ENCODE measurements at places on chromosomes 1 and 21. TPM values are rescaled to one million over a fixed set of nuclear protein-coding genes. Genes with fewer than 3 reads are reported as not detected.

GRCh38 chr1:86030180-86030579 lies 126.4 kb downstream of the COL24A1 start:
- no peak for DNase-seq

GRCh38 chr1:199002661-199003060 lies 363.8 kb downstream of the PTPRC start:
- DNase-seq: no peak

- DNase-seq: no peak
Measured at GRCh38 chr1:99771513-99771918, 5.1 kb upstream of the FRRS1 start.

DNA sequence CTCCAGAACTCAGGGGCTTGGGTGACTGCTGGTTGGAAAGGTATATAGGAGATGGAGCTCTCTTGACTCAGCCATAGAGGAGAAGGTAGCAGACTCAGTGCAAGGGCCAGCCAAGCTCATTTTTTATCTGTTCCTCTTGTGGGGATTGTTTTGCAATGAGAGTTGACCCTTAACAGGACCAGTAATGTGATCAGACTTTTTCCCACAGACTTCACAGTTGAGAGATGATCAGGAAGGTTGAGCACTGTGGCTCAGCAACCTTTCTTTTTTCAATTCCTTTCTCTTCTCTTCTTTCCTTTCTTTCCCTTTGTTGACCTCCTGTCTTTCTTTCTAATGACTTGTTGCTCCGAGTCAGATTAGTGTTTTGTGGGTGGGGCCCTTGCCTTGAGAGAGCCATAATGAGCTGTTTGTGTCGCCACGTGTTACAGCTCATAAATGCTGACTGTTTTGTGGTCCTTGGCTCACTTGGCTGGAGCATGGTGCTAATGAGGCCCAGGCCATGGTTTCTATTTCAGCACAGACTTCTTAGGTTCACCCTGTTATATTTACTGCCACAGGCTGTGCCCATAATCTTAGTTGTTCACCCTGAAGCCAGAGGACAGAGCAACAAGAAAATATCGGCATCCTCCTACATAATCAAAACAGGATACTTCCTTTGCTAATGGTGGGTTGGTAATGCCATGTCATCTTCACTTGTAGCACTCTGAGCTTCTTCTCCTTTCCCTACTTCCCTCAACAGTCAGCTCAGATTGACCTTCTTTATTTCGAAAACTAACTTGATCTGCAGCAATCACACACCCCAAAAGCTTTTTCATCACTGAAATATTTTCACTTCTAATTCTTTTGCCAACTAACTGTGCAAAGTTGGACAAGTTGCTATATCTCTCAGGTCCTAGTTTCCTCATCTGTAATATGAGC lies 13.9 kb downstream of the ADAM30 start:
- no peak for DNase-seq

- no peak for DNase-seq
Measured at GRCh38 chr1:171912509-171913175, 71.3 kb downstream of the DNM3 start.

GRCh38 chr1:94926126-94926914 lies 590 bp downstream of the CNN3 start:
- DNase-seq: peak; percentile 36

DNA sequence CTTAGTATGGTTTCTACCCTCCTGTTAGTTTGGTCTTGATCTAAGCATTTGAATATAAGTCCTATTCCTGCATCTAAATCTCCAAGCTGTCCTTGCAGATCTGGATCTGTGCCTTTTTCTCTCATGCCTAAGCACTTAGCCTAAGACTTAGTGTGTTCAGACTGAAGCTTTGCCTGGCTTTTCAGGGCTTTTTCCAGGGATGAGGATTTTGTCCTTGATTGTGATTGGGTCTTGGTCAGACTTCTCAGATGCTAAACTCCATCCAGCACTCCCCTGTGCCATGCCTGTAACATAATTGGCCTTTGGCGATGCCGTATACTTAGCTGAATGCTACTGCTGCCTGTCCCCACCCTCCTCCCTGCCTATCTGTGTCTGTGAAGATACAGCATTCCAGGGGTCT lies 98.1 kb upstream of the NRIP1 start:
- no peak for DNase-seq

GRCh38 chr1:172999349-172999748 lies 51.4 kb downstream of the TNFSF18 start:
- DNase-seq: no peak

DNA sequence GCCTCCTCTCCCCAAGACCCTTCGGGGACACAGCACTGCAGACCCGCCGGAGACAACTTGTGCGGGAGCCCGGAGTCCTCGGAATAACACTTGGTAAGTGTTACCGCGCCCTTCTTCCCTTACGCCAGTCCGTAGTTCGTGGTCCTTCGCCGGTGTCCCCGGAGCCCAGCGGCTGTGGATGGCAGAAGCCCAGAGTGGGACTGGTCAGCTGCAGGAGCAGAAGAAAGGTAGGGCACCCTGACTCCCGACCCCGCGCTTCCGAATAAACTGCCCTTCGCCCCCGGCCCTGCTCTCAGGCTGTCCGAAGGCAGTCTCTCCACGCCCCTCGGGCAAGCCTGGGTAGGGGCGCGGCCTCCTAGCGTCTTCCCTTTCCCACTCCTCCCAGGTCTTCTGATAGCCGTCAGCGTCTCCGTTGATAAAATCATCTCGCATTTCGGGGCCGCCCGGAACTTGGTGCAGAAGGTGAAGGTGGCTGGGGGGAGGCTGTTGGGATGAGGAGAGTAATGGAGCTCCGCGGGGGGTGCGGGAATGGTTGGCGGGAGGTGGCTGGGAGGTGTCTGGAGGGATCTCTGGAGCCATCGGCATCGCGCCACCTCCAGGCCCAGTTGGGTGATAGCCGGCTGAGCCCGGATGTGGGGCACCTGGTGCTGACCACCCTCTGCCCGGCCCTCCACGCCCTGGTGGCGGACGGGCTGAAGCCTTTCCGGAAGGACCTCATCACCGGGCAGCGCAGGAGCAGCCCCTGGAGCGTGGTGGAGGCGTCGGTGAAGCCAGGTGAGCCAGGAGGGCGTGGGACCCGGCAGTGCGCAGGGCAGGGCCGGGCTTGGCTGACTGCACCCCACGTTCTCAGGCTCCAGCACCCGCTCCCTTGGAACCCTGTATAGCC lies 4.3 kb downstream of the RUSC1 start:
- peak; percentile 35 for DNase-seq

DNA sequence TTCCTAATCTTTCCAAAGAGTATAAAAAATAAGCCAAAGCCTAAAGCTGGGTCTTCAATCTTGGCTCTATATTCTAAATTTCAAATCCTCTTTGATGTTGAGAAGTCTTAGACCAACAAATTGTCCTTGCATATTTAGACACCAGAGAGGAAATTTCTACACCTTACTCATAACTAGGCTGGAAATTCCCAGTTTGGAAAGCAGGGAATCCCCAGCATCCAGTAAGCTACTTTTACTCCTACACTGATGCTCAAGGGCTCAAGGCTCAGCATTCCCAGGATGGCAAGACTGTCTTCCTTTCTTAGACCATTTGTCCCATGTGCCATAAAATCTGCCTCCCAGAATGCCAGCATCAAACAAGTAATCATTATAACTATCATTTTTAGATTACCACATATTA lies 28.3 kb downstream of the PRDX6 start:
- no peak for DNase-seq

DNA sequence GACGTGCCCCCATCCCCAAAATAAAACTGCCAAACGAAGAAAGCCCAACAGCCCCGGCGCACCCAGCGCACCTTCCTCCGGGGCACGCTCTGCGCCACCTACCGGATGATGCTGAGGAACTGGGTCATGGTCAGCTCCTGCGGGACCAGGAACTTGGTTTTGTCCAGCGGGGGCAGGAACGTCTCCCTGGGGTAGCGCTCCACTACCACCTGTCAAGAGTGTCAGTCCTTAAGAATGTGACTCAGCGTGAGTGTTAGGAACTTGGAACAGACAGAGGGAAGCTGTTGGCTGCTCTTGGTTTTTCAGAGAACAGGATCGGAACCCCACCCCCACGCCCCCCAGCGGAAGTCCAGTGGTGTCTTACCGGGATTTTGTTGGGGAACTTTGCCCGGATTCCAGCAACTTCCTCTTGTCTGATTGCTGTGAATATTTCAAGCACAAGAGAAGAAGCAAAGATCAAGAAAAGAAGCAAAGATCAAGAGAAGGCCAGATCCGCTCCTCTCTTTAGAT lies 431 bp downstream of the MAP1LC3C start:
- peak; percentile 26 for DNase-seq

DNA sequence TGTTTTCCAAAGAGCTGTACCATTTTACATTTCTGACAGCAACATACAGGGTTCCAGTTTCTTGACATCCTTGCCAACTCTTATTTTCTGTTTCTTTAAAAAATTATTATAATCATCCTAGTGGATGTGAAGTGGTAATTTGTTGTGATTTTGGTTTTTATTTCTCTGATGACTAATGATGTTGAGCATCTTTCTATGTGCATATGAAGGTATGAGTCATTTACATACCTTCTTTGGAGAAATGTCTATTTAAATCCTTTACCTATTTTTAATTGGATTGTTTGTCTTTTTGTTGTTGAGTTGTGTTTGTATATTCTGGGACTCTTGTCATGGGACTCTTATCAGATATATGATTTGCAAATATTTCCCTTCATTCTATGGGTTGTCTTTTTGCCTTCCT lies 20.8 kb upstream of the MPC2 start:
- no peak for DNase-seq

DNA sequence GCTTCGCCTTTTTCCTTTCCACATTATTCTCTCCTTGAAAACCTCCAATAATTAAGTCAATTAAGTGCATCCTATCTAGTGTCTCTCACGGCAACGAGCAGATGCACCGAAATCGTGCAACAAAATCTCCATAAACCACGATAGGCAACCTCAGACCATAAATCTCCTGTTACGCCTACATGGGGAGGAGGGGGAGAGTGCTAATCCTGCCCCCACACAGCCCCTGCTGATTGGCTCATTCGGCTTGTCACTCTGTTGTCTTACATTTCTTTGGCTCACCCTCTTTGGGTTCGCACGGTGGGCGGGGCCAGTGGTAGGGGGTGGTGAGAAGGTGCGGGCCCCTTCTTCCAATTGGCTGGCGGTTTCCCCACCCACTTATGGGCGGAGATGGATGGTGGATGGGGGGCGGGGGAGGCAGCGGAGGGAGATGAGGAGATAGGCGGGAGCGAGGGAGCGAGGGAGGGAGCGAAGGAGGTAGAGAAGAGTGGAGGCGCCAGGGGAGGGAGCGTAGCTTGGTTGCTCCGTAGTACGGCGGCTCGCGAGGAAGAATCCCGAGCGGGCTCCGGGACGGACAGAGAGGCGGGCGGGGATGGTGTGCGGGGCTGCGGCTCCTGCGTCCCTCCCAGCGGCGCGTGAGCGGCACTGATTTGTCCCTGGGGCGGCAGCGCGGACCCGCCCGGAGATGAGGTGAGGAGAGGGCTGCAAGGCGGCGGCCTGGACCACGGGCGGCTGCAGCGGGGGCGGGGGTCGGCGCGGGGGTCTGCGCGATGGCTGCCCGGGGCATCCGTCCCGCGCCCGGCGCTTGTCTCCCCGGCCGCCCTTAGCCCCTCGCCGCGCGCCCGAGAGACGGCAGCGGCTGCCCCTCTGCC lies at the start of gene ITSN1:
ITSN1 (plus strand) TSS at position 475 of the 869 bp plus-strand sequence. CDS start 76,328 bp downstream, outside the sequence.
- DNase-seq: peak; percentile 98

- no peak for DNase-seq
Measured at GRCh38 chr1:11150326-11150725, 38.8 kb upstream of the ANGPTL7 start.

GRCh38 chr1:10639775-10640578 lies 156.5 kb downstream of the CASZ1 start:
- no peak for DNase-seq

DNA sequence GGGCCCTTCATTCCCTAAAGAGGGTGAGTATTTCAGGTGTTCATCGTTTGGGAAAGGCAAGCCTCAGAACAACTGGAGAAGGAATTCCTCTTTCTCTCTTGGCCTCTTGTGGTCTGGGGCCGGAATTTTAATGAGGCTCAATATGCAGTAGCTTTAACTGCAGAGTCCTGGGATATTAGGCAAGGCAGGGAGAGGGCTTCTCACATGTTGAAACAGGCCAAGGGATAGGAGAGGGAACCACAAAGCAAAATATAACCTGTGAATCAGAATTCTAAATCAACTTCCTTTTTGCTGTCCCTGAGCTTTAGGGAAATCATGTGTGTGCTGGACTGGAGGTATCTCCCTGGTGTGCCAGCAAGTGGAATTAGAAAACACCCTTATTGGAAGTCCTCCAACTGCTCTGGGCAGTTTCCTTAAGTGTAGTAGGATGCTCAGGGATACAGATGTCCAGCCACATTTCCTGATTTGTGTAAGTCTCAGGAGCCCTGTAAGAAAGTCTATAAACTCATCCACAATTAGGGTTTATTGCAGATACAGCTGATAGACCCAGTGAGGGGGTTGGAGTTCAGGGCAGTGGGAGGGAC lies 215.8 kb upstream of the ZRANB2 start:
- no peak for DNase-seq

DNA sequence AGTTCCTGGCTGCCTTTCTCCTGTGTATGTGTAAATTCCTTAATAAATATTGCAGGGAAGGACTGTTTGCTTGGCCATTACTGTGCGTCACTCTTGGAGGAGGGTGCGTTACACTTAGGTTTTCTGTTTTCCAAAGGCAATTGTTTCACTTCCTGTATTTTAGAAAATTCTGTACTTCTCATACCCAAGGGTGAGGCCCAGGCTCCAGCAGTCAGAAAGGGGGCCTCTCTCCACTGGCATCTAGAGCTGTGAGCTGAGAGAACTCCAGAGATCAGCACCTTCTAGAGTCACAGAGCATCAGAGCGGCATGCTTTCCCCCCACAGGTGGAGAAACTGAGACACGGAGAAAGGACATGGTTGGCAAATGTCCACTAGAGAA lies 27.0 kb upstream of the ZFP69B start:
- DNase-seq: no peak

- DNase-seq: no peak
Measured at GRCh38 chr21:42352441-42353095, 1.8 kb upstream of the TFF2 start.

DNA sequence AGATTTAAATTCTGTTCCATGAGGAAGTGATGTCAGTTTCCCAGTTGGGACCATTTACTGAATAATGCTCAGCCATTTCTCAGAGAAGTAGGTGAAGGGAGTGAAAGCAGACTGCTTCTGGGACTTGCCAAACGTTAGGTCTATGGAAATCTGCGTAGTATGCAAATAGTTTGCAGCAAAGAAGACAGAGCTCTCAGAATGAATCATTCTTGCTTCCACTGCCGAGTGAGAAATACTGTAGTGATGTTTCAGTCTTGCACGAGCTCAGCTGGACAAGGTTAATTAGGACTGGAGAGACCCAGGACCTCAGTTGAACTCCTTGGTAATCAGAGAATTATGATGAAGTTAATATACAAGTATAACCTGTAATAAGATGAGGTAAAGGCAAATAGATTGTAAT lies 317.7 kb upstream of the DAB1 start:
- DNase-seq: no peak

GRCh38 chr1:247747616-247748015 lies 325 bp downstream of the OR14A2 start:
- DNase-seq: no peak

Gene PKLR
- total RNA-seq: not detected

Gene KRTAP10-12
- total RNA-seq: not detected

Gene TMPRSS2
- not detected for total RNA-seq

Gene CRYAA
- total RNA-seq: not detected

Gene OR10J1
- total RNA-seq: not detected

Gene S100A5
- total RNA-seq: not detected

Gene F13B
- total RNA-seq: not detected

Gene LRRC7
- total RNA-seq: 3.1 TPM

Gene CFAP57
- total RNA-seq: not detected

Gene SFN
- total RNA-seq: 1.1 TPM

Gene F3
- total RNA-seq: not detected

Gene ETV3
- 88.9 TPM for total RNA-seq

Gene TMEM52
- 2.2 TPM for total RNA-seq

Gene FCRLB
- total RNA-seq: 0.24 TPM

Gene LMNA
- total RNA-seq: 281 TPM
